Occipital lobe (tissue), 3 donors: ENCODE measurements at places on chromosomes 13 and 19.
A peak's percentile ranks its signal among the peaks of the same experiment; 100 is the strongest.

DNA sequence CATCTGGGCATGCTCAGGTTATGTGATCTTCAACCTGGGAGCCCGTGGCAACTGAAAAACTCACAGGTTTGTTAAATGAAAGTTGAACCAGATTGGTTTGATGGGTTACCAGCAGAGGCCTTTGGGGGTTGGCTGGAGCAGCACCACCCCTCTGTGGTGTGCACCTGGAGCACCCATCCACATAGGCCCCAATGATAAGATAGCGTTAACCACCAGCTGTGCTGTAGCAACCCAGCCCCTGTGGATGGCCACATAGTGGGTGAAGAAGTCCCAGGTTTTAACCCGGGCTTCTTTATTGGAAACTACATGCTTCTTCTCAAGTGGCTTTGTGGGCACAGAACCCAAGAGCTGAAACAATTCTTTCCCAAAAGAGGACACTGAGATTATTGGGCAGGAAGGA, 22.6 kb upstream of the MTIF3 start:
- no peak for DNase-seq

DNA sequence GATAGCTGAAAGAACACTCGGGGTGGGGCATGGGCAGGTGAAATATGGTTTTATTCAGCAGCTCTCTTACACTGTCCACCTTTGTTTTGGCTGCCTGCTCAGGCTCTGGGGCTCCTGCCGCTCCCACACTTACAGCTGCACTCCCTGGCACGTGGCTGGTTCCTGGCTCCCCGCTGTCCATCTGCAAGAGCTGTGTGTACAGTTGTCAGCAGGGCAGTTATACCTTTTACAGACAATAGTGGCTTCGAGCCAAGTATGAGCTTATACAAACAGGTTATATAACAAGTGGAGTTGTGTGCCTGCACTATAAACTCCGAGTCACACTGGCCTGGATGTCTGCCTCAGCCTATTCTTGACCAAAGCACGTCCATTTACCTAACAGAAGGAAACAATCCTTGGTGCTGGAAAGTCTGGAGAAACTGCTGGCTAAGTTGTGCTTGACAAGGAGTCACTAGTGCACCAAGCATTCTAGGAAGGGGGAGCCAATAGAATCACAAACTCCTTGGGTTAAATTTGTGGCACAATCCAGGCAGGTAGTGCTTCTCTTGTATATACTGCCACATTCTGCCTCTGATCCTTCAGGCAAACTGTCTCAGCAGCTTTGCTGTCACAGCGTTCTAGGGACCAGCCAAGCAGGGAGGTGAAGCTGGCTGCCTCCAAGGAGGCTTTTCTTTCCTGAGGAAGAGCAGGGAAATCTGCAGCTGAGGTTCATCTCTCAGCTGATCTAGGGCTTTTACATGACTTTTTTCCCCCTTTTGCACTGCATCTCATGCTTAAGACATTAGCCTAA, 68.2 kb downstream of the NHLRC3 start:
- no peak for DNase-seq

GRCh38 chr19:49615861-49616260, 24.1 kb downstream of the RRAS start:
- no peak for DNase-seq

GRCh38 chr13:41492432-41493260, 35.3 kb downstream of the RGCC start:
- DNase-seq = no peak

DNA sequence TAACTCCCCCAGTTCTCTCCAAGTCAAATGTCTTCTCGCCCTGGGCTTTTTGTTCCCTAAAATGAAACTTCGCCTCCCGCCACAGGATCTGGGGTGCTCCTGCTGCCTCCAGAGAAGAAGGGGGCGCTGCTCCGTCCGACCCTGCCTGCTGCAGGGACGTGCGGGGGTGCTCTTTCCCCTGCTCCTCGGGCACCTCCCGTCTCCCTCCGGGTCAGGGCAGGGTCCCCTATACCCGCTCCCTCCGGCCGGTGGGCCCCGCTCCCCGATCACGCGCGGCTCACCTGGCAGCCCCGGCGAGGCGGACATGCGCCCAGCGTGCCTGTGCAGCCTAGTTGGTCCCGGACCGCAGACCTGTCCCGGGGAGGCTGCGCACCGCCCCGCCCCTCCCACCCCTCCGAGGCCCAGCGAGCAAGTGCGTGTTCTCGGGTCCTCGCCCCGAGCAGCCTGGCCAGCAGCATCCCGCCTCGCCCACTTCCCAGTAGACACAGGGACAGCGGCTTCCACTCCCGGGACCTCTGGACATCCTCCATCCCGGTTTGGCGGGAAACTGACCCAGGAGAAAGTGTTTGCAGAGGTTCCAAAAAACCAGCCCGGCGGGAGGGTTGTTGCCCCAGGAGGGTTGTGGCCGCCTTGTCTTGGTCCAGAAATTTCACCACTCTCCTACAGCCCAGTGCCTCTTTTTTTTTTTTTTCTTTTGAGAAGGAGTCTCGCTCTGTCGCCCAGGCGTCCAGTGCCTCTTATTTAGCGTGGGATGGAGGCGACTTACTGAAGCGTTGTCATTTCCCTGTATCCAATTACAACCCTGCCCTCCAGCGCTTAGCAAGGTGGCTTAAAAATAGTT, at the start of gene OXGR1:
OXGR1 (minus strand) TSS at position 460 of the 841 bp plus-strand sequence. CDS start 6,717 bp downstream, outside the sequence.
- no peak for DNase-seq

GRCh38 chr13:28458608-28459007, 36.3 kb downstream of the FLT1 start:
- DNase-seq = no peak

DNA sequence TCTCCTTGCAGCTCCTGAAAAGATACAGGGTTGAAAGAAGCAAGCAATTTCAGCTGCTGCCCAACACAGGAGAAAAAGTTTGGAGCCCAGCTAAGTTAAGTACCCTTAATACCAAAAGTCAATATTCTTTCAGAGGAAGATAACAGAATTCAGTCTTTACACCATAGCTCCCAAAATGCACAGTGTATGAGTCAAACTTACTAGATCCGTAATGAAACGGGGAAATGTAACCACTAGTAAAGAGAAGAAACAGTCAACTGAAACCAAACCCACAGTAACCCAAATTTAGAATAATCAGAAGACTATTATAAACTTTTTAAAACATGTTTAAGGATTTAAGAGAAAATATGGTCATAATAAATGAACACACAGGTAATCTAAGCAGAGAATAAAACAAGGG, 45.2 kb downstream of the SUCLA2 start:
- no peak for DNase-seq

DNA sequence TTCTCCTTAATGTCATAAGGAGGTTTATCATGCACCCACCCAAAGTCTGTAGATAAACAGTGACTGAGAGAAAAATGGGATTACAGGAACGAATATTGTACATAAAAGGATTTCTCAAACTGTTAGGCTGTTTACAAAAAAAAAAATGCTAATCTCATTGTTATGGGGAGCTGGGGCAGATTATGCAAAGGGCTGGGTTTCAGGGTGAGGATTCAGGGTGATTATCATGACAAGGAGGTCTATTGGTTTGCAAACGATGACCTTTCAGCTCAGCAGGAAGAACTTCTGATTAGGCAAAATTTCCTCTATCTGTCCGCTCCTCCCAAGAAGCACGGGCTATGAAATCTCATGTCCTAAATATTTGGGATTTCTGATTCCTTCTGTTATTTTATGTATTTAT, 41.4 kb downstream of the NLRP12 start:
- DNase-seq = no peak

GRCh38 chr13:62084728-62085127, 669.1 kb upstream of the PCDH20 start:
- no peak for DNase-seq

DNA sequence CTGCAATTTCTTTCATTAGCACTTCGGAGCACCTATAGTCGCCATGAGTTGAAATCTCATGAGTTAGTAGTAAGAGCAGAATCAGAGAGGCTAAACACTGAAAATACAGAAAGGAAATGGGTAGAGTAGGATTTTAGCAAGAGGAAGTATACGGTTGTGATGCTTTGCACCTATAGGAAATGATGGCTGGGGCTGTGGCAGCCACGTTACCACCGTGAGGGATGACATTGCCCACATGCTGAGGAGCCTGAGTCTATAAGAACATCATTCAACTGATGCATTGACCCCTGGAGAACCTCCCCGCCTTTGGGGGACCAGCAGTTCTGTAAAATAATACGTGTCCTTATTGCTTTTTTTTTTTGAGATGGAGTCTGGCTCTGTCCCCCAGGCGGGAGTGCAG, 20.4 kb downstream of the FAM187B start:
- no peak for DNase-seq

DNA sequence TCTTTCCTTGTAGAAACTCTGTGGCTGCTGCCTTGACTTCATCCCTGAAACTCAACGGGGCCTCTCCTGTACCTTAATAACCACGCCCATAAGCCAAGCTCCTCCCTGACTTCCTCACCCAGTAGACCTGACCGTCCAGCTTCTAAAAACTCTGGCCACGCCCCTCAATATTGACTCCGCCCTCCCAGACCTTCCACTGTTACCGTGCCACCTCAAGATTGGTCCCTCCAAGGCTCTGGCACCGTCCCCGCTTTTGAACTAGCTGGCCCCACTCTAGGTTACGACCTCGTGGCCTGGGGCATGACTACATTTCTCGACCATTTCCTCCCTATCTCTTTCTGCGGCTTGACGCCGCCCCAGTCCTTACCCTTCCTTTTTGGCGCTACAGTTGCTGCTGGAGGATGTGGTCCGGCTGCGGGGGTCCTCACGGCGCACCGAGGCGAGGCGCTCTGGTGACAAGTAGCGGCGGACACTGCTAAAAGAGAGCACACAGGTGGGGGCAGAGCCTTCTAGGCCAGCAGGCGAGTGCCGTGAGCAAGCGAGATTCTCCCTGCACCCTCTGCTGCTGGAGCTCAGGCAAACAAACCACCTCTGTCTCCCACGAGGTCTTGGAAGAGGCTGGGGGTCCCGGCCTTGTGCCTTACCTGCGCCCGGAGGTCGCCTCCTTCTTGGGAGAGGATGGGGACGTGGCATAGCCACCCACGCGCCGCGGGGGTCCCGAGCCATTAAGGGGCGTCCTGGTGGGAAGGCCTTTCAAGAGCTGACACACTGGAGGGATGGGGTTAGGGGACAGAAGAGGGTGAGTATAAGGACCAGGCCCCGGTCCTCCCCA, 2.3 kb upstream of the EML2 start:
- peak; percentile 8 for DNase-seq

GRCh38 chr19:36572593-36573019, 486 bp downstream of the ZNF529 start:
- no peak for DNase-seq

DNA sequence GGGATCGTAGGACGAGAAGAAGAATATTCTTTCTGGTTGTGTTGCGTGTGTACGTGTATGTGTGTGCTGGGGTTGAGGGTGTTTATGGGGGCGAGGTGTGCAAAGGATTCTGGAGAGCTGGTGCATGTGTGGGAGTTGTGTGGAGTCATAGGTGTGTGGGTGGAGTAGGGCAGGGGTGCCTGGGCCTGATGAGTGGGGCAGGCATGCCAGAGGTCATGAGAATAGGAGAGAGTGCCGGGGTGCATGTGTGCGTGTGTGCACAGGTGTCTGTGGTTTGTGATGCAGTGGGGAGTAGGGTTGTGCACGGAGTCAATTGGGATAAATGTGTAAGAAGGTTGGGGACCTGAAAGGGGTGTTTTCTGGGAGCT, 649 bp downstream of the TMEM91 start:
- DNase-seq = no peak

GRCh38 chr13:67017276-67017675, 212.9 kb downstream of the PCDH9 start:
- no peak for DNase-seq

DNA sequence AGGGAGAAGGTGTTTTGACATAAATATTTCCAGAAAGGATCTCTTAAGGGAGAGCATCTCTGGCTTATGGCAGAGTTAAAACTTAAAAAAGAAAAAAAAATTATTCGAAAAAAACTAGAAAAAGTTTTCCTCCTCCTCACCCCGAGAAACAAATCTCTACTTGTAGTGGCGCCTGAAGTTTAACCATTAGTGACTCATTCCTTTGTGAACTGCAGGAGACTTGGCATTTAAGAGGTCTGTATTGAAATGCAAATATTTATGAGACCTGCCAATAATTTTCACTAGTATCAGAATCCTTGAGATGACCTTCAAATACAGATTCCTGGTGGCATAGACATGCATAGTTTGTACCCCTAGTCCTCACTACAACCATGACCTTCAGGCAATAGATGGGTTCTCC, 64.9 kb upstream of the MED4 start:
- no peak for DNase-seq
